NCI-H187 (cell line): ENCODE measurements at places on chromosomes 5 and 9.

GRCh38 chr9:16241231-16241630, 629.2 kb downstream of the BNC2 start:
- DNase-seq, result no peak

DNA sequence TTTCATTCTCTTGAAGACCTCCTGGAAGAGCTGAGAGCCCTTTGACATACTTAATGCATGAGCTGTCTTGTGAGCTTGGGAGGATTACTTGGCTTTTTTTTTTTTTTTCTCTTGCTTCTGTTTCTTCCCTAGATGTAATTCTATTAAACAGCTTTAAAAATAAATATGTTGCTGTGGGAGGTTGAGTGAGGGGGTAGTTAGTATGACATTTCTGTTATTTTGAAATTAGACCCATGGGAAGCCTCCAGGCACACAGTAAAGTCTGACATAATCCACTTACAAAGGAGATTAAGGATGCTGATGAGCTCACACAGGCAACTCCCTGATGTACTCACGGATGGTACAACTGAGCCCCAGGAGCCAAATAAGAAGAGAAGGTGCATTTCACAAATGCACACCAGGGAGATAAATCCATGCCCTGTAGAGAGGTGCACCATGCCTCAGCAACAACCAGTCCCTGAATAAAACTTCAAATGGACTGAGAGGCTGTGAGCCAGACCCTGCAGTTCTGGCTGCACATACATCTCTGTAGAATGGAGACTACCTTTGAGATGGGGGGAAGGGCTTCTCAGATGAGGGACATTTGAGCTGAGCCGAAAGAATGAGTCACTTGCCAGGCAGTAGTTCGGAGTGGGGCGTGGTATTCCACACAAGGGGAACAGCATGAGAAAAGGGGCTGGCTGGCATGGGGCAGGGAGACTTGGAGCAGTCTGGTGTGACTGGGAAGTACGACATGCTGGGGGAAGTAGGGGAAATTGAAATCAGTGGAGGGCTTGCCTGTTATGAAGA, 68.7 kb downstream of the ACTL7B start:
- no peak for DNase-seq

GRCh38 chr5:35736280-35736679, 118.6 kb downstream of the SPEF2 start:
- no peak for DNase-seq

DNA sequence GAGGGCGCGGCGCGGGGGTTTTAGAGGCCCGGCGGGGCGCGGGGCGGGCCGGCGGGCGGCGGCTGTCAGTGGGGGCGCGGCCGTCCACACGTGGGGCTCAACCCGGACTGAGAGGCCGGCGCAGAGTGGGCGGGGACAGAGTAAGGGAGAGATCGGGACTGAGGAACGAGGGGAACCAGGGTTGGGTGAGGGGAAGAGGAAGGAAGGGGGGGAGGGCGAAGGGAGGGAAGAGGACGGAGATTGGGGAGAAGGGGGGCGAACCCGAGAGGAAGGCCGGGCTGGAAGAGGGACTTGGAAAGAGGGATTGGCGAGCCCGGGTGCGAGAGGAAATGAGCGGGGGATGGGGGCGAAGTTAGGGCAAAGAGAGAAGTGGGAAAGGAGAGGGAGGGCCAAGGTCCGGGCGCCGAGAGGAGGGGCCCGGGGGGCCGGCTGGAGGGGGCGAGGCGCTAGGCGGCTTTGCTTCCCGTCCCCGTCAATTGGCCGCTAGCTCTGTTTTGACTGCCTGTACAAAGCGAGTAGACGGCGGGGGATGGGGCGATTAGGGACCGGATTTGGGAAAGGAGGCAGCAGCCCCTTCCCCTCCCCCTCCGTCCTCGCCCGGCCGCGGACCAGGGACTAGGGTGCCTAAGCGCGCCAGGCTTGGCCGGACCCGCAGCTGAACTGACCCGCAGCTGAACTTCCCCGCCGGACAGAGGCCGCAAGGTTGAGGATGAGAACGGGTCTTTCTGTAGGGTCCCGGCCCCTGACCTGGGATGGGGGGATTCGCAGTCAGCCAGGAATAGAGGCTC, 399 bp upstream of the FBN2 start:
- DNase-seq, result no peak

DNA sequence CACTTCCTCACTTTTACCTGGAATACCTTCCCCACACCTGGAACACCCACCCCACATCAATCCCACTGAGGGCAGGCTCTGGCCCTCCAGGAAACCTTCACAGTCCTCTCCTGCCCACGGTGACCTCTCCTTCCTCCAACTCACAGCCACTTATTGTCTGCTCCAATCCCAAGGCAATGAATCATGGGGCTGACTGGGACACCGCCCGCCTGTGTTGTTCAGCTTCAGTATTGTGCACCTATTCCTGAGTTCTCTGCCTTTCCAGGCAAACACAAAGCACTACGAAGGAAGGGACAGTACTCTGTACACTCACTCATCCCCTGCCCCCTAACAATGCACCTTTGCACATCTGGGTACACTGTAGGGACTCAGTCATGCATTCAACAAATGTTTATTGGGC, 7.3 kb downstream of the PCDH1 start:
- DNase-seq, result no peak

GRCh38 chr9:137007108-137007815, 10.9 kb upstream of the CLIC3 start:
- no peak for DNase-seq

DNA sequence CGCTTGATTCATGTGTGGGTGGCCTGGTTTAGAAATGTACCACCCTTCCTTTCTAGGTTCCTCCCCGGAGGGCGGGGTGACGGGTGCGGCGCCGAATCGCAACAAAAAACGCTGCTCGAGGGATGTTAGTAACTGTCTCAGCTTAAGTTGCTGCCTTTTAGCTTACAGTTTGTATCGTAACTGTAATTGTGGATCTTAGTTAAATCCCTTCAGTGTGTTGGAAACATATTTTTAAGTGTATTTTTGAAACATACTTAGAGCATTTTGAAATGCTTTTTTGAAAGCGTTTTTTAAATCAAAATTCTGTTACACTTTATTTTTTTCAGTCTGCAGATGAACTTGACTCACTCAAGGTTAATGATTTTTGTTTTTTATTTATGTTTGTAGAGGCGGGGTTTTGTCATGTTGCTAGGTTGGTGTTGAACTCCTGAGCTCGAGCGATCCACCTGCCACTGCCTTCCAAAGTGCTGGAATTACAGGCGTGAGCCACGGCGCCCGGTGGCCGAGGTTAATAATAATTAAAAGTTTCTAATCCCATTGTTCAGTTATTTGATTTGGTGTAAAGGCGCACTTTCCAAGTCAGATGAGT, 997 bp upstream of the CHD1 start:
- no peak for DNase-seq

- no peak for DNase-seq
Observed at GRCh38 chr5:180201051-180201987, 7.7 kb downstream of the RASGEF1C start.

DNA sequence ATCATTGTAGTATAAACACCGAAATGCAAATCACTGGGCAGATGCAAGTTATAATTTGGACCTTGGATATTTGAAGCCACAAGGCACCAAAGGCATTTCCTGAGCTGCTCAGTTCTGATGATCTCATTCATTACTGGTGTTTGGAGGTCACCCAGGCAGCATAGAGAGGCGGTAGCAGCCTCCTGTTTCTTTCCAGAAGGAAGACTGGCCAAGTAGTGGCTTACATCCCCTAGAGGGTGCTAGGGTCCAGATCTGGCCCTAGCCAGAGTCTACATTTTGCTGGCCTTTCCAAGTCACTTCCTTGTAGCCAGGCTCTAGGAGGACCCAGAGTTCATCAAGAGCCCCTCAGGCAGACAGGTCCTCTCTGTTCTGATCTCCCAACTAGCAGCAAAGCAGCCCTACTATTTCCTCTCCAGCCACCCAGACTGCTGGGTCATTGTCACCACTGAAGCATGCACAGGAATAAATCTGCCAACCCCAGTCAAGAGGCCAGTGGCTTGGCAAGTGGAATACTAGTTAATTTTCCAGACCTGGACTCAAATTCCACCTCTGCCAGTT, 33.4 kb upstream of the TTC1 start:
- DNase-seq, result no peak
